ENCODE measurements at places on chromosomes 5 and 9. TPM values are rescaled to one million over a fixed set of nuclear protein-coding genes. Genes with fewer than 3 reads are reported as not detected.
A peak's percentile ranks its signal among the peaks of the same experiment; 100 is the strongest.

DNA sequence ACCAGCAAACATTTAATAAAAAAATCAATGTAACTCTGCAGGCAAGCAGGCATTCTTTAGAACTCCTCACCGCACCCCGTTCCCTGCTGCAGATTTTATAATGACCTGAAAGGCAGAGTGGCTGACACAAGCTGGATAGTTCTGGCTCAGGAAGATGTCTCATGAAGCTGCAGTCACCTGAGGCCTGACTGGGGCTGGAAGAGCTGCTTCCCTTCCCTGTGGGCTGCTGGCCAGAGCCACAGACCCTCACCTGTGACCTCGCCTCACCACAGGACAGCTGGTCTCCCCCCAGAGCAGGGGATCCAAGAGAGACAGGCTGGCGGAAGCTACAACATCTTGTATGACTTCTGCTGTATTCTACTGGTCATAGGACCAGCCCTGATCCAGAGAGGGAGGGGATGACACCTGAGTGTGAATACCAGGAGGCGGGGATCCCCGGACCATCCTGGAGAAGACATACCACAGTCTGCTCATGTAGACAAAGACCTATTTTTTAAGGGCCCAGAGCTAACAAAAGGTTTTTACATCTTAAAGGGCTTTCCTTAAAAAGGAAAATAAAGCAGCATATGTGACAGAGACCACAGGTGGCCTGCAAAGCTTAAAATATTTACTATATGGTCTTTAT, 43.9 kb downstream of the RAPGEF1 start:
- no peak for DNase-seq
- H3K27ac ChIP-seq = no peak overlapping the region
- H3K4me3 ChIP-seq = no peak overlapping the region
- no peaks in the 10 kb centered on the region for H3K36me3 ChIP-seq

DNA sequence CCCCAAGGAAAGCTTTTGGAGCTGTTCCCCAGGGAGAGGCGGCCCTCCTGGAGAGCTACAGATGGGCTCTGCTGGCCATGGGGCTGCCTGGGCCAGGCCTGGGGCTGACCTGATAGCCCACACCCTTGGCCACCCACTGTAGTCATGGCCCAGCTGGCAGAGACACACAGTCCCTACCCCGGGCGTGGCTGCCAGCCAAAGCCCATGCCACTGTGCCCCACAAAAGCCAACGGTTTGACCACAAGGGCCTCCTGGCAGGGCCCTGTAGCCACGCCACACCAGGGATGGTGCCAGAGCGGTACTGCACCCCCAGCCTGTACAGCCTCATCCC, 15.2 kb downstream of the NACC2 start:
- no peak for DNase-seq
- no peaks in the 10 kb centered on the region for H3K27me3 ChIP-seq
- H3K4me1 ChIP-seq = peaks cover 21% of the 10 kb centered on the region
- peak overlapping the region; percentile 53 for H3K27ac ChIP-seq

- no peaks in the 10 kb centered on the region for H3K27me3 ChIP-seq
- DNase-seq = no peak
- no peaks in the 10 kb centered on the region for H3K36me3 ChIP-seq
- H3K4me3 ChIP-seq = no peak overlapping the region
Measured at GRCh38 chr5:140393738-140394137, 7.9 kb upstream of the ANKHD1 start.

- H3K27ac ChIP-seq = no peak overlapping the region
- DNase-seq = no peak
Measured at GRCh38 chr5:67453111-67453905, 256.7 kb upstream of the CD180 start.

GRCh38 chr5:79111387-79111959, at the start of gene BHMT:
BHMT (plus strand) TSS chr5:79111809; CDS start chr5:79111886, 77 bp downstream.
- H3K27ac ChIP-seq = no peak within 1 kb of the TSS
- H3K27me3 ChIP-seq = peaks cover 37% of the 10 kb centered on the region
- DNase-seq = no peak
- H3K4me1 ChIP-seq = peaks cover 7% of the 10 kb centered on the region
- H3K4me3 ChIP-seq = no peak within 1 kb of the TSS

DNA sequence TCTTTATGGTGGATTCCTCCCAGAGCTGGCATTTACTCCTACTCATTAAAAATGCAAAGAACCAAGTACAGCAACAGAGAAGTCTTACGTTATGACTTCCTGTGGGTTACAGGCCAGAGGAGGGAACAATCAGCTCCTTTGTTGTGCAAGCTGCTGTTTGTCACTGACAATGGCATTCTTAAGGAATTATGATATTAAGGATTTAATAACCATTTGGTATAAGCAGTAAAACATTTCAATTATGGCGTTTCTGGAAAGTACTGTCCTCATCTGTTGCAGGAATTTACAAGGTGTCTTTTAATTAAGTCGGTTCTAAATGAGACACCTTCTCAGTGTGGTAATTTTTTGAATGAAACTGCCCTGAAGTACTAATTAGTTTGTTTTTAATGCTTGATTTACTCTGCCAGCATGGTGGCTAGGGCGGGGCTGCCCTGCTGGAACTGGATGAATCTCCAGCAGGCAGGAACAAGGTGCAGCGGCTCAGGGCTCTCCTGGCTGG, 49.1 kb upstream of the VDAC1 start:
- no peak overlapping the region for H3K4me3 ChIP-seq
- peaks cover 4% of the 10 kb centered on the region for H3K4me1 ChIP-seq
- no peaks in the 10 kb centered on the region for H3K36me3 ChIP-seq
- H3K27ac ChIP-seq = no peak overlapping the region

DNA sequence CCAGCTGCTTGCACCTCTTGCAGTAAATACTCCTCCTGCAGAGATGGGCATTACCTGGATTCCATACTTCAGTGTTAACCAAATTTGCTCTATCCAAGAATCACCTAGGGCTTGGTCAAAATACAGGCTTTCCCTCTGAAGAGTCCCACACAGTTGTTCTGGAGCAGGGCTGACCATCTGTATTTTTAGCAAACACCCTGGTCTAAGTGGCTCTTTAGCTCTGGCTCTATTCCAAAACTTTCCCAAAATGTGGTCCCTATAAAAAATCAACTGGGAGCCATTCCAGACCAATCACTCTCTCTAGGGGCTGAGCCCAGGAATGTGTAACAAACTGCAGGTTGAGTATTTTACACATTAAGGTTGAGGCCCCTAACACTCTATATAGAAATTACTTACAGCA, 153.7 kb downstream of the SPOCK1 start:
- no peaks in the 10 kb centered on the region for H3K36me3 ChIP-seq
- H3K27ac ChIP-seq = no peak overlapping the region
- H3K4me3 ChIP-seq = no peak overlapping the region

DNA sequence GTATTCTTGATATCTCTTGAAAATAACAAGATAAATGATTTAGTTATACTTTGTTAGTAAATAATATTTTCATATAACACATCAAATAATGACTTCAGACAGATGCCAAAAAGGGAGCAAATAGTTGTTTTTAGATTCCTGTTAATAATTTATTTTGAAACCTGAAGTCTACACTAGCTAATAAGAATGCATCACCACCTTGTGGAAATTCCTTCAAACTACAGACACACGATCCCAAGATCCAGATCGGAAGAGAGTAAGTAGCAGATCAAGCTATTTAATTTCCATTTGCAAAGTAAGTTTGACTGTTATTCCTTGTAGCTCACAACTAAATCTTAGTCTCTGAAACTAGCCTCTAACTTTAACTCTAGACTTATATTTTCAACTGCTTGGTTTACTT, 35.5 kb upstream of the ISL1 start:
- H3K27me3 ChIP-seq = no peaks in the 10 kb centered on the region
- H3K4me1 ChIP-seq = no peaks in the 10 kb centered on the region
- no peak for DNase-seq
- no peak overlapping the region for H3K27ac ChIP-seq
- no peak overlapping the region for H3K4me3 ChIP-seq

DNA sequence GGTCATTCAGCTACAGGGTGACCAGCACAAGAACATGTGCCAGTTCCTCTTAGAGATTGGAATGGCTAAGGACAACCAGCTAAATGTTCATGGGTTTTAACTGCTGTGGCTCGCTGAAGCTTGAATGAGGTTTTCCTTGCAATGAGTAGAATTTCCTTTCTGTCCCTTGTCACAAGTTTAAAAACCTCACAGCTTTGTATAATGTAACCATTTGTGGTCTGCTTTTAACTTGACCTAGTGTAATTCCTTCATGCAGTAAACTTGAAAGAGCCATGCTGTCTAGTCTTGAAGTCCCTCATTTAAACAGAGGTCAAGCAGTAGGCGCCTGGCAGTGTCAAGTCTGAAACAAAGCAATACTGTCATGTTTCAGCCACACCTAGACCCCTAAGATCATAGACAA, 181.3 kb upstream of the DMRT1 start:
- DNase-seq = no peak
- H3K27ac ChIP-seq = no peak overlapping the region

DNA sequence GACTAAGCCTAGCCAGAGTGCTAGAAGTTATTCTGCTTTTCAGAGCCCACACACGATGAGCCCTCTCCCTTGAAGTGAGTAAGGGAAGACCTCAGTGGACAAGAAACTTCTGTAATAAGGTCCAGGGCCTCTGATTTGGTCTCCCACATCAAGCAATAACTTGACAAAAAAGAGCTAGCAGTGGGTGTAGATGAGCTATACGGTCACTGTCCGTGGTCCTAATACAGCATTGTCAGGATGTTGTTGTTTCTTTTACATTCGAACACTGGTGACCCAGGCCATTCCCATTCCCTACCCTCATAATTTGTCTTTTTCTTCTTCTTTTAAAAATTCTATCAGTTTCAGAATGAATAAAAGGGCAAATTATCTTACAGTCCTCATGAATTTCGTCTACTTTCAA, 5.2 kb downstream of the PCSK1 start:
- no peaks in the 10 kb centered on the region for H3K36me3 ChIP-seq
- H3K4me3 ChIP-seq = no peak overlapping the region
- H3K4me1 ChIP-seq = no peaks in the 10 kb centered on the region

DNA sequence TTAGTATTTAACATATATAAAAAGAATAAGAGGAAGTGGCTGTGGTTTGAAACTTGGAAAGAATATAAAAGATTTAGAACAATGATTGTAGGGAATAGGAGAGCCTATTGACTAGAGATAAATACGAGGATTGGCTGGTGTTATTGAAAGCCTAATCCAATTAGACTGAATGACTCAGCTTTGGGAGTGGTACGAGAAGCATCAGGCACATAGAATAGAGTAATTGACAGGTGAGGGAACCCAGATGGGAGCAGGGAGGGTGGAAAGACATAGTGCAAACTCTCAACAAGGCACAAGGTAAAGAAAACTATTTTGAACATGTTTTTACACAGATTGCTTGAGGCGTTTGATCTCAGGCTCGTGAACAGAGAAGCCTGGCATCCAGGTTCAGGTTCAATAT, 338.9 kb upstream of the KLF9 start:
- H3K4me1 ChIP-seq = no peaks in the 10 kb centered on the region
- H3K36me3 ChIP-seq = no peaks in the 10 kb centered on the region
- no peaks in the 10 kb centered on the region for H3K27me3 ChIP-seq
- no peak overlapping the region for H3K27ac ChIP-seq

- no peaks in the 10 kb centered on the region for H3K36me3 ChIP-seq
- no peaks in the 10 kb centered on the region for H3K27me3 ChIP-seq
- H3K4me3 ChIP-seq = no peak overlapping the region
- DNase-seq = no peak
- peaks cover 11% of the 10 kb centered on the region for H3K4me1 ChIP-seq
Measured at GRCh38 chr5:59036274-59036961, 453.5 kb downstream of the RAB3C start.

- H3K27ac ChIP-seq = no peak overlapping the region
- H3K27me3 ChIP-seq = no peaks in the 10 kb centered on the region
- DNase-seq = no peak
- no peak overlapping the region for H3K4me3 ChIP-seq
- no peaks in the 10 kb centered on the region for H3K4me1 ChIP-seq
Measured at GRCh38 chr5:39624268-39624886, 199.6 kb upstream of the DAB2 start.

DNA sequence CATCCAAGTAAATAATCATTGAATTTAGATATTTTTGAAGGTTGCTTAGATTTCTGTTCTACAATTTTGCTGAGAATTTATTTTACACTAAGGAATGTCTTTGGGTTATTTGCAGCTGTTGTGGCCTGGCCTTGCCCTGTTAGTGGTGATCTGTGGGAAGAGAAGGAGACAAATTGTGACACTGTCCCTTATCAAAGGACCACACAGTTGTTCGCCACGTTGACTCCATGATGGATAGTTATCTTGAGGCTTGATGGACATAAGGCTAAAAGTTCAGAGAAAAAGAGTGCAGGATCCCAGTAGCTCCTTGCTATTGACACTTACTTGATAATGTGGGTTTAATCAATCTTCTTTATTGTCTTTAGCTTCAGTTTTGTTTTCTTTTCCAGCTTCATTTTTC, 186.6 kb upstream of the MEF2C start:
- no peak overlapping the region for H3K4me3 ChIP-seq
- H3K4me1 ChIP-seq = no peaks in the 10 kb centered on the region
- no peaks in the 10 kb centered on the region for H3K36me3 ChIP-seq
- no peak overlapping the region for H3K27ac ChIP-seq

The PRLR gene
- 76.2 TPM for total RNA-seq

The PNPLA7 gene
- 5.3 TPM for total RNA-seq

The TAF11L5 gene
- total RNA-seq = not detected

The ZNF169 gene
- total RNA-seq = 3.2 TPM

The EDIL3 gene
- 16.9 TPM for total RNA-seq

The ORM2 gene
- total RNA-seq = not detected

The HAPLN1 gene
- not detected for total RNA-seq

The IL9 gene
- not detected for total RNA-seq
